NCI-H1417 (cell line): ENCODE measurements at places on chromosomes 6 and 20.

DNA sequence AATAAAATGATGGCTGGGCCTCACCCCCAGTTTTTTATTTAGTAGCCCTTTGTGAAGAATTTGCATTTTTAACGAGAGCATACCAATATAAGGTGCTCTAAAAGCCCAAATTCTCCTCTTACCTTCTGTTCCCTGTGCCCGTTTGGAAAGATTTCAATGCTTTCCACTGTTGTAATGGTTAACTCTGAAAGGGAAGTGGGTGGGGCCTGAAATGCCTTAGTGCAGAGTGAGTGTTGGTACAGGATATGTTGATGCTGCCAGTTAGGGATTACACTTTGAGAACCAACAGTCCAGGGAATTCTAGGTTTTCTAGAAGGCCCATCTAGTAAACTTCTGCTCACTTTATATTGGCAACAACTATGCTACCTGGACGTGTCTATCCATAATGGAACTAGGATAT lies 562.7 kb upstream of the NRSN1 start:
- no peak for DNase-seq

DNA sequence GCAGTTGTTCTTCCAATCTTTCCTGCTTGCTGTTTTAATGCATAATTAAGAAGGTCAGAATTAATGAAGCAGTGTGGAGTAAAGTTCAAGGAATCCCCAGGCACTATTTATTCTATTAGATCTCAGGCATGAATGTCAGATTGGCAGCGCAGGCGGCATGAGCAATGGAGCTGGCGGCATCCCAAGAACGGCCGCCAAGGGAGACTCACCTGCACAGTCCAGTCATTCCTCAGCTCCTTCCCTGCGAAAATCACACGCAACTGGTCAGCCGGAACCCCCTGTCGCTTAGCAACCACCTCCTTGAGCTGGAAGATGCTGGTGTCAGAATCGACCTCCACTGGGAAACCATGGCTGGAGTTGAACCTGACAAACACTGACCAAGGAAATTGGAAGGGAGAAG lies 284.5 kb downstream of the PRKN start:
- DNase-seq = no peak

- DNase-seq = no peak
Measured at GRCh38 chr6:11386726-11387125, 150.8 kb upstream of the TMEM170B start.

DNA sequence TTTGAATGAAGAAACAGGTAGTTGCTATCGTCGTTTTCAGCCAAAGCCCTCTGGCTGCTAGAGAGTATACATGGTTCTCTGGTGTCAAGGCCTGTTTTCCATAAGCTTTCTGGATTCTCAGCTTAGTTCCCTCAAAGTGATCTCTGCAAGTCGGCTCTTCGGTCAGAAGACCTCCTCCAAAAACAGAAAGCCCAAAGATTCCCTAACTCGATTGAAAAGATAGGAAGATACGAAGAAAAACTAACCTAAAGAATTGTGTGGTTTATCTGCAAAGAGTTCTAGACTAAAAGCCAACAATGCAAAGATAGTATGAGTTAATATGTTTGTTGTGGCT lies 545 bp upstream of the ASCC3 start:
- peak; percentile 46 for DNase-seq

DNA sequence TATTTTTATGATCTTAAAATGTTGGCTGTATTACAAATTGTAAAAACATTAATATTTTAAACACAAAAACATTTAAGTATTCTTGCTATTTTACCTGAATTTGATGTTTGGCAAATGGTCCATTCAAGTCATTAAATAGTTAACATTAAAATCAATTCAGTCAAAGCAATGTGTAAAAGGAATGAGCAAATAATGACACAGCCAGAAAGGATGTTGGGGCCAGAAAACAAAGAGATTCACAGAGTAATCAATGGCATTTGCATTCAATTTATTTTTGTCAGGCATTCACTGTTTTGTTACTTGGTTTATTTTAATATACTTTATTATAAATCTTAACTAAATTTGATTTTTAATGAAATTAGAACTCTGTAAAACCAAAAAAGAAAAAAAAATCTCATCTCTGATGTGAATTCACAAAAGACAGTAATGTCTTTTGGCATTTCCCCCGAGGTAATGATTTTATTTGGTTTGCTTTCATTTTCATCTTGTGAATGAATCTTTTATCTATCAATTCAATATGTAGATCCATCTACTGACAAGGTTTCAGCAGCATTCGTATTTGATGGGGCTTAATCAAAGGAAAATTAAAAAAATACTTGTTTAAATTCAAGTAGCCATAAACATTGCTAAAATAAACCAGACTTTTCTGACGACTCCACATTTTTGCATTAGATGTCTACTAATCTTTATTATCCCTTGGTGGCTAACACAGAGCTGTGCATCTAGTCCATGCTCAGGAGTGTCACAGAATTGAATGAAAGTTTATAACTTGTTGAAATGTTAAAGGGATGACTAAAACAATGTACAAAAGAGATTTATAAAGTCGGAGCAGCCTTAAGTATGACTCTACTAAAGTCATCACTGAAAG lies 866.7 kb upstream of the GJE1 start:
- peak; percentile 31 for DNase-seq

DNA sequence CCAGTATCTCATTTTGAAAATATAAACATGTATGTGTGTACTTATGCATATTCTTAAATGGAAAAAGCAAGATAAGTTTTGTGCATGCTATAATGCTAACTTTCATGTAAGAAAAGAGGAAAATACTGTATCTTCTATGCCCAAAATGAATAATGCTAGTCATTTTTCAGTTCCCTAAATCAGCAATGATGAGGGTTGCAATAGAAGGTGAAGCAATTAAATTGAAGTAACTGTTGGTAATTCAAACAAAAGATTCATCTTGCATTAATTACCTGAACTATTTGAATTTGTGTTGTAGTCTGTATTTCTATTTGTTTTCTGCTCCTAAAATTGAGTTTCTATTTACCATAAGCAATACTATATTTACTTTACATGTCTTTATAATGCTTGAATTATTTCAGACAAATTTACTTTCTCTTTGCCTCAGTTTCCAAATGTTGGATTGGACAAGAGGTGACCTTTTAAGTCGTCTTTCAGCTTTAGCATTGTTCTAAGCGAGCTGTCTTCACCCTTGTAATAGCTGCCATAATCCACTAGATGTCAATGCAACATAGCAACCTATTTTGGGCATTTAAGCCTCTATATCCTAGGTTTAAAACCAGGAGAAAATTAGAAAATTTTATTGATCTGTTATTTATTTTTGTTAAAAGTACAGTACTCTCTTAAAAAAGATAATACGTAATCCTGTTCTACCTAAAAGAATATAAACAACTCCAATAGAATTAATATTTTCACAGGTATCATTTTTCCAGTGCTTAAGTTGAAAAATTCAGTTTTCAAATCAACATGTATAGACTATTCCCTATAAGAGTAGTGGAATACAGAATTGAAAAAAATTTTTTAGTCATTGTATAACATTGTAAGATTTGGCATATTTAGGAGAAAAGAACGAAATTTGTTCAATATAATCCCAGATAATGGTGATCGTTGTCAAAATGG lies 52.3 kb upstream of the IFNGR1 start:
- peak; percentile 85 for DNase-seq

DNA sequence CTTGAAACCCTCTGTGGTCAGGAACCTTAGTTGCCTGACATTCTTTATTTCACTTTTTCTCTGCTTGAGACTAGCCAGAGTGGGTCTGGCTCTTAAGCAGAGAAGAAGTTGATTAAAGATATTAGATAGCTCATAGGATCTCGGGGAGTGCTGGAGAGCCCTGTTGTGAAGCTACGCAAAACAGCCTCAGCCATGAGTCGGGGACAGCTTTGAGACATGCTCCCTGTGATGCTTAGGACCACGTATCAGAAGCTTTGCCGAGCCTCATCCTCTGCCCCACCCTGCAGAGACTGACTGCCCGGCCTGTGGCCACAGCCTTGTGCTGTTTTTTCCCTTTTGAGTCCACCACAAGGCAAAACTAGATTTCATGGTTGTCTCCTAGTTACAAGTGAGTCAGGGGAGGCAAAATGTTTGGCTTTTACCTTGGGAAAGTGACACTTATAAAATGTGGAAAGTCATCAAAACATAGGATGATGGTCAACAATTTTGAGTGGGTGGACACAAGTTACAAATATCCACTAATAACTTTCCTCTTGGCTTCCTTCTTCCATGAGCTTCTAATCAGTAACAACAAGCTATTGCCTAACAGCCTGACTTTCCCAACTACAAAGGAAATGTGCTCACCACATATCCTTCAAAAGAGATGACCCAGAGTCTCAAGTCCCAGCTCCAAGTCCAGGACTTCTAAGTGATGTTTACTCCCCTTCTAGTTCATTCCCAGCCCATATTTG lies 108.4 kb downstream of the JAG1 start:
- DNase-seq = no peak

DNA sequence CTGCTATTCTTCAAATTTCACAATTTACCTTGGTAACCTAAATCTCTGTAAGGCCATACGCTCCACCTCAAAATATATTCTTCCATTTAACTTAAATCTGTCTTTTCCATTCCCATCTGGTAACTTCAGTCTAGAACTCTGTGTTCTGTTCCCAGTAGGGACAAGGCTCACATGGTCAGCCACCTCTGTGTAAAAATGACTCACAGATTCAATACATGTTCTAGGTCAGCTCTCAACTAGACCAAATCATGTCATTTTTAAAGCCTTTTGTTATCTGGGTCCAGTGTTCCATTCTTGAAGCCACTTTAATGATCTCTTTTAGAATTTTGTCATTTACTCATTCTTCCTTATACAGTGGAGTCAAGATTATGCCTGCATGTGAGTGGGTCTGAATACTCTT lies 315.6 kb upstream of the CITED2 start:
- no peak for DNase-seq

DNA sequence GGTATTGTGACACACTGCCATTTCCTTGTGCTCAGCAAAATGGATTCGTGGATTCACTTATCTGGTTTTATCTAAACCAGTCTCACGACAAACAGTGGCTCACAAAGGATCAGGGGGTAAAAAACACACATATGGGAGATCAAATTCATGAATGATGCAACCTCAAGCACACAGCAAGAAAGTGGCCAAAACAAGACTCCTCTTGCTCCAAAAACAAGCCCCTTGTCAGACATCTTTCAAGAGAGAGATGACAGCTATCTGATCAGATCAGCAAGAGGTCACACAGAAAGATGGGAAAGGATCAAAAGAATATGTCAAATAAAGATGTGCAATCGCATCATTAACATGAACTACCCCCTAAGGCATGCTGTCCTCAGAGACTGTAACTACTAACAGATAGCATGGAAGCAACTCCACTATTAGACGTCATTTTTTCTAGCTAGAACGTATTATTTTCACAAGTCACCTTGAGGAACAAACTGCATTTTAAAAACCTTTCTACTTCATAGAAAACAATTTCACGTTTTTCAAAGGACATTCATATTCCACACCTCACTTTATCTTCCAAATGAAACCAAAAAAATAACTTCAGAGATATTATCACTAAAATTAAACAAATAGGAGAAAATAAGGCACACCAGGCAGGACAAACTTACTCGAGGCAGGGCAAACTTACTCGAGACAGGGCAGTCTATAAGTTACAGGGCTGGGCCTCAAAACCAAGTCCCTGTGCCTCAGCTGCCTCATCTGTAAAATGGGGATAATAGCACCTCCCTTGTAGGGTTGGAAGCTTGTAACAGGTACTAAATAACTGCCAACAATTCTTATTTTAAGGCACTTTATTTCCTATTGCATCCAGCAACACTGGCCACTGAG lies 122.3 kb downstream of the PREX1 start:
- no peak for DNase-seq

GRCh38 chr6:44388887-44389286 lies 1.4 kb downstream of the CDC5L start:
- no peak for DNase-seq

DNA sequence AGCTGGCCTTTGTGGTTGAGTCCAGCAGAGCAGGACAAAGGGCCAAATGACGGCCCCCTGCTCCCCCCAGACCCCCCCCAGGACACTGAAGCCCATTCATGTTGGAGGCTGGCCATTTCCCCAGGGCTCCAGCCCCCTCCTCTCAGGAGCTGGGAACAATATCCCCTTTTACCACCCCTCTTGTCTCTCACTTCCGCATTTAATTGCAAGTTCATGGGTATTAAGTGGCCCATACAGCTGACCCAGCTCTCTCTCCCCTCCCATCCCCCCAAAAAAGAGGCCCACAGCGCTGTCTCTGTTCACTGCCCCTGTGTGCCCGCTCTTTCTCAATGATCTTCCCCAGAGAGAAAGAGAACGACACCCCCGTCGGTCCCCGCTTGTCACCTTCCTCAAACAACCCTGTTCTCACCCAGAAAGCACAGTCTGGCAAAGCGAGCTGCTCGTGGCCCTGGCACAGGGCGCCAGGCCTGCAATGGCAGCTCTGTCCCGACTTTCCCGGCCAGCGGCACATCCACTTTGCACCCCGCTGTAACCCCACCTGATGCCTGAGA lies 30.4 kb downstream of the PREX1 start:
- DNase-seq = no peak

DNA sequence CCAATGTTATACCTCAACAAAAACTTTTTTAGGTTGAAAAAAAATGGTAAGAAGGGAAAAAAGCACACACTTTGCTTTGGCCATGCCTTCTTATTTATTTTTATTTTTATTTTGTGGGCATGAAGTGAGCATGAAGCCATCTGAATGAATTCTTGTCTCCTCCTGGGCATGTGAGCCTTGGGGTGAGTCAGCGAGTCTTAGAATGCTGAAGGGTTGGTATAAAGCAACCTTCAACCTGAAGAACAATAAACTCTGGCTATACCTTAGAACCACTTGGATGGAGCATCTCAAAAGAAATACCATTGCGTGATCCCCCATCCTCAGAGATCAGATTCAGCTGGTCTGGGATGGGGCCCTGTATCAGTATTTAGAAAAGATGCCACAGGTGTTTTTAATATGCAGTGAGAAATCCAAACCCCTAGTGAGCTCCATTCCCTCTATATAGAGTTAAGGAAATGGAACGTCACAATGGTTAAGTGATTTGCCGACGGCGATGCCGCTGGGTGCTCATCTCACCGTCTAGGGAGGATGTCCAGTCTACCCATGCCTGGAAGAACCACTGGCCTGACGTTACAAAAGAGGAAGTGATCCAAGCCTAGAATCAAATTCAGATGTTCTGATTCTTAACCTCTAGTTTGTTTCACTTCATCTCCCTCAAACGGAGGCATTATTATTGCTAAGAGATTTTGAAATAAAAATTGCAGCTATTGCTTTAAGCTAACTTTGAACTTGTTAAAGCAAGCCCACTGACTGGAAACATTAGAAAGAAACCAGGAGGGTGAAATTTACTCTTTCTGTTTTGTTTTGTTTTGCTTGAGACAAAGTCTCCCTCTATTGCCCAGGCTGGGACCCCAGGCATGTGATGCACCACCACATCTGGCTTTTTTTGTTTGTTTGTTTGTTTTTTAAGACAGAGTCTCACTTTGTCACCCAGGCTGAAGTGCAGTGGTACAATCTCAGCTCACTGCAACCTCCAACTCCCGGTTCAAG lies 67.1 kb downstream of the EDN1 start:
- DNase-seq = no peak
